ENCODE measurements at places on chromosomes 11 and 22. TPM values are rescaled to one million over a fixed set of nuclear protein-coding genes. Genes with fewer than 3 reads are reported as not detected.

- DNase-seq = no peak
Observed at GRCh38 chr11:70481625-70482528, 83.5 kb downstream of the CTTN start.

The MYO7A gene
- total RNA-seq = 1.7 TPM

DNA sequence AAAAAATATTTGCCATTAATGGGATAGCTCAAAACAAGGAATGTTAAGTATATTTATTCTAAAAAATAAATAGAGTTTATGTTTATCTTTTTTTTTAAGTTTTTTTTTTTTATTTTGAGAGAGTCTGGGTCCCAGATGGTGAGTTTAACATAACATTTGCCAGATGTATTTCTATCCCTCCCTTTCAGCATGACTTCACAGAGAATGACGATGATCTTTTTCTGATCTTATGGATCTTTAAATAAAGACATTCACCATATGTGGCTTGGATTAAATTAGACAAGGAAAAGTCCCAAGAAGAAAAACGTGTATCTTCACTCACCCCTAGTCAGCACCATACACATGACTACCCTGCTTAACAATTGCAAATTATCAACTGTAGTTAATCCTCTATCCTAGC is 839.8 kb upstream of the CNTN5 start:
- DNase-seq = no peak

GRCh38 chr22:20720692-20721408 is 53.1 kb upstream of the SERPIND1 start:
- DNase-seq = no peak

GRCh38 chr11:87871056-87871455 is 304.2 kb downstream of the RAB38 start:
- no peak for DNase-seq
